ENCODE measurements at places on chromosomes 1 and 21. TPM values are rescaled to one million over a fixed set of nuclear protein-coding genes. Genes with fewer than 3 reads are reported as not detected.

Gene SPRR2F
- total RNA-seq = not detected

Gene SYT14
- total RNA-seq = not detected

Gene PLEKHG5
- total RNA-seq = 2.0 TPM

Gene NGF
- total RNA-seq = not detected

Gene FCRLB
- 0.20 TPM for total RNA-seq

Gene SPATA1
- 0.29 TPM for total RNA-seq

Gene DYNLT4
- total RNA-seq = 0.49 TPM

Gene OR2L2
- 0.07 TPM for total RNA-seq

Data from T-helper 1 cell treated with Interleukin-12 subunit alpha and Interleukin-12 subunit beta and Interleukin-4 antibody, amounts not matched to agents 30 ng/mL and 1 ng/mL, for 36 hours (primary cell).